T-cell (primary cell): ENCODE measurements at places on chromosomes 5 and 9.

GRCh38 chr9:130786526-130786925 is 48.5 kb upstream of the ABL1 start:
- DNase-seq, result no peak

DNA sequence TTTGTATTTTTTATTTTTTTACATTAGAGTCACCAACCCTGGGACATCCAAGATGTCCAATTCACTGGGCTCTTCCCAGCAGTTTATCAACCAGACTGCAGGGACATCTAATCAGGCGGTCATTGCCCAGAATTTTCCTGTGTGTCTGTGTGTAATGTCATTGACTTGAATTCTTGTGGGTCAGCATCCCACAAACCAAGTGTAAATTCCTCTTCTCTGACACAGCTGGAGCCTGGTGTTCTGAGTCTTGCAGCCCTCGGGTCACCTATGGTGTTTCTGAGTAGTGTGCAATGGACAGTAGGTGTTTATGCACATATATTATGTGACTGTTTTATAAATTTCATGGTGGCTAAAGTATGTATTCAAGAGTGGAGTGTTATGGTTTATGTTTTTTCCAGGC is 815.7 kb downstream of the SEMA5A start:
- DNase-seq, result no peak

DNA sequence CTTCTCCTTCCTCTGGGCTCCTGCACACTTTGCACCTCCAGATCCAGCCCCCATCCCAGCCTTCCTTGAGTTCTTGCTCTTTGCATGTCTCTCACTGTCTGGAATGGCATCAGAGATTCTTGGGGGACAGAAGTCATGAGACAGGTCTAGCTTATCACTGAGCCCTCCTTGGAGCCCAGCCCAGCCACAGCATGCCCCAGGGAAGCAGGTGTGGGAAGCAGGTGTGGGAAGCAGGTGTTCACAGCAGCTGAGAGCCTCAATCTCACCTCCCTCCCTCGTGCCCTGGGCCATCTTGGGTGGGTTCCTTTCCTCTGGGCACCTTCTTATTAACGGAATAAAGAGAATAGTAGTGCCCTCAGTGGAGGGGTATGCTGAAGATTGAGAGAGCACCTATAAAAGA is 27.2 kb downstream of the SLC6A7 start:
- DNase-seq, result no peak

DNA sequence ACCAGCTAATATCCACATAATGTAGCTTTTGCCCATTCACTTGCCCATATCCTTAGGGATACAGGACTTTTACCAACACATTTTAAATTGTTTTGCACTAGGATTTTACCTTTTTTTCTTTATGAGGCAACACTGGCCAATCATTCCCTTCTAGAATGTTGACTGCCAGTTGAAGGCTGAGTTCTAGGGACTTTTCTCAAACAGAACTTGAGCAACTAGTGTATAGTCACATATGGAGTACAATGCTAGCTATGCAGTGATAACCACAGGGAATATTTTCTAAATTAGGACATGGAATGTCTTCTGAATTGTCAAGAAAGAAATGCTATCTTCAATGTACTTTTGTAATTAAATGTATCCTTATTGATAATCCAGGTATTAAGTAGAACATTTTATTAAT is 133.6 kb downstream of the OXCT1 start:
- DNase-seq, result no peak

DNA sequence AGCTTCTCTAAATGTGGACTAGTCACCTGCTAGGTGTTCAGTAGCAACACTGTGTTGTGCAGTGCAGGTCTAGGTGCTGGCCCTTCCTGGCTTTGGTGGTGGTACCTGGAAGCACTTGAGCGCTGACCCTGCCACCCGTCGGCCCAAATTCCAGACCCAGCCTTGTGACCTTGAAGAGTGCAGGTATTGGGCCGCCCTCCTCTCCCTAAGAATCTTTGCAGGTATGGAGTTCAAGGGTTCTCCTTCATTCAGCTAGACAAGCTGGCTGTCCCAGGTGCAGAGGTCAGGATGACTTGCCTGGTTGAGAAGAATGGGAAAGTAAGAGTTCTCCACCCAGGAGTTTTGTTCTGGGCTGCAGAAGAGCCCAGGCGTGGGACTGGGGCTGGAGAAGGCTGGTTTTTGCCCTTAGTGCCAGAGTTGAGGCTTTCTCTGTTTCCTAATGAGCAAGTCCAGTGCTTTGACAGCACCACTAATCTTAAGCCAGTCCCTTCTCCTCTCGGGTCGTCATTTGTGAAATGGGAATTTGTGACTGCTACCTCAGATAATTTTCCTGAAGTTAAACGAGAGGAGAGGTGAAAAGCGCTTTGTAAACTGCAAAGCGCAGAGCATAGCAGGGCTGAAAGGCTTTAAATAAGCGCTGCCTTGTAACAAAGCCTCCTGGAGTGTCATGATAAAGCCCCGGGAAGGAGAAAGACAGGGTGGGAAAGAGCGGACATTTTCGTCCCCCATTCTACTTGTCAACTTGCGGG is 4.0 kb downstream of the FOXE1 start:
- DNase-seq, result no peak

DNA sequence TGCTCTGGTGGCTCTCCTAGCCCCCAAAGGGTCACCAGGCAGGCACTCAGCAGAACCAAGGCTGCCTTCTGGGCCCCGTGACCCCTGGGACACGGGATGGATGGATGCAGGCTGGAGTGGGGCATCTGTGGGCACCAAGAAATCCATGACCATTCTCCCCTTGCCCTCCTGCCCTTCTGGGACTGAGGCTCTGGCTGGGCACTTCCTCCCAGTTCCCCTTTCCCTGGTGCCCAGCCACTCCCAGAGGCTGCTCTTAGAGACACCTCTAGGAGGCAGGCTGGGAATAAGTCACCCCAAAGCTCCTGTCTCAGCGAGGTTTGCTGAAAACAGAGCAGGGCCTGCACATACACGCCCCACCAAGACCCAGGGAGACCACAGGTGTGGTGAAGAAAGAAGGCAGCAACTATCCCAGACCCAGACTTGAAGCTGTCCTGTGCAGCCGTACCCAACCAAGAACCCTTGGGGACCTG is 943 bp downstream of the STING1 start:
- no peak for DNase-seq

DNA sequence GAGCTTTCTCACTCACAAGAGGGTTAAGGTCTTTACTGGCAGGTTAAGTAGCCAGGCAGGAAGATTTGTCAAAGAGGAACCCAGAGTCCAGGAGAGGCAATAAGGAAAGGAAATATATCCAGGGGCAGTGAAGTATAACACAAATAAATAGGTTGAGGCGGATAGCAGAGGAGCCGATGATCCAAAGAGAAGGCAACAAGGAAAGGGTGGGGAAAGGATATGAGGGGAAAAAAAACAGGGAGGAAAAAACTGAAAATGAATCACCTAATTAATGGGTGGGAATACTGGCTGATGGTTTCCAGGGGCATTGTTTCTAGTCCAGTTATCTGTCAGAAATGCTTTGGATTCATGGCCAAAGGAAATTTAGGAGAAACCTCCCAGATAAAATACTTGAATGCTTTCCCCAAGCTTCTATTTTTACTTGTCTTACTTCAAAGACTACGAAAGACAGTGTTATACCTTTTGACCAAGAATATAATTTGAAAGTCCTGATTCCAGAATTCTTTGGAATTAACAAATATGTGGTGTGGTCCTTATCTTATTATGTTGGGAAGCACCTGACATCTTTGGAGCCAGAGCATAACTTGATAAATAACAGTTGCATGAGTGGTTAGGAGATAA is 146.5 kb downstream of the AOPEP start:
- DNase-seq, result no peak

DNA sequence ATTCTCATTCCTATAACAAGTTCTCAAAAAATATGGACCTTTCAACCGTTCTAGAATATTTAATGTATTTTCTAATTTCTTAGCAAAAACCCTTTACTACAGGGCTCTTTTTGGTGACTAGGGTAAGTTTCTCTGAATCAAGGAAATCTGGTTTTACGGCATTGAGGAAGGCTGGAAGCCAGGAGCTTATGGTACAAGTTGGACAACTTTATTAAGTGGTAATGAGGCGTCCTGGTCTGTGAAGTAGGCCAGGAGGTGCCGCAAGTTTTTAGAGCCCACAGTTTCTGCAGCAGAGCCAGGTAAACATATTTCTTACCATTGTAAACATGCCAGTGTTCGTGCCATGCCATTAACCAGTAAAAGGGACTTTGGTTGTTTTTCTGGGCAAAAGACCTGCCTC is 14.6 kb upstream of the C1QTNF3 start:
- no peak for DNase-seq

DNA sequence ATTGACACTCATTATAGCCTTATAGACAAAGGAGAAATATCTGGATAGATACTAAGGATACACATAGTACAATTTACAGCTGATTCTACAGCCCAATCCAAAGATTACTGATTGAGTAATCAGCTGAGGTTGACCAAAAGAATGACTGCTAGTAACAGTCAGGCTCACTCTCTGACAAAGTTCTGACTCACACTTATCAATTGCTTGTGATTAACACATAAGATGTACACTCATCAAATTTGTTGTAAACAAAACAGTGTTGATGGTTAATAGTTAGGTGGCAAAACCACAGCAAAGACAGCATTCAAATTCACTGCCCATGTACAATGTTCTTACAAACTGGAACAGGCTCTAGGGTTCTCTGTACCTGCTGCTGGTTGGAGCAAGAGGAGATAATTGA is 422.7 kb downstream of the TLE1 start:
- no peak for DNase-seq

DNA sequence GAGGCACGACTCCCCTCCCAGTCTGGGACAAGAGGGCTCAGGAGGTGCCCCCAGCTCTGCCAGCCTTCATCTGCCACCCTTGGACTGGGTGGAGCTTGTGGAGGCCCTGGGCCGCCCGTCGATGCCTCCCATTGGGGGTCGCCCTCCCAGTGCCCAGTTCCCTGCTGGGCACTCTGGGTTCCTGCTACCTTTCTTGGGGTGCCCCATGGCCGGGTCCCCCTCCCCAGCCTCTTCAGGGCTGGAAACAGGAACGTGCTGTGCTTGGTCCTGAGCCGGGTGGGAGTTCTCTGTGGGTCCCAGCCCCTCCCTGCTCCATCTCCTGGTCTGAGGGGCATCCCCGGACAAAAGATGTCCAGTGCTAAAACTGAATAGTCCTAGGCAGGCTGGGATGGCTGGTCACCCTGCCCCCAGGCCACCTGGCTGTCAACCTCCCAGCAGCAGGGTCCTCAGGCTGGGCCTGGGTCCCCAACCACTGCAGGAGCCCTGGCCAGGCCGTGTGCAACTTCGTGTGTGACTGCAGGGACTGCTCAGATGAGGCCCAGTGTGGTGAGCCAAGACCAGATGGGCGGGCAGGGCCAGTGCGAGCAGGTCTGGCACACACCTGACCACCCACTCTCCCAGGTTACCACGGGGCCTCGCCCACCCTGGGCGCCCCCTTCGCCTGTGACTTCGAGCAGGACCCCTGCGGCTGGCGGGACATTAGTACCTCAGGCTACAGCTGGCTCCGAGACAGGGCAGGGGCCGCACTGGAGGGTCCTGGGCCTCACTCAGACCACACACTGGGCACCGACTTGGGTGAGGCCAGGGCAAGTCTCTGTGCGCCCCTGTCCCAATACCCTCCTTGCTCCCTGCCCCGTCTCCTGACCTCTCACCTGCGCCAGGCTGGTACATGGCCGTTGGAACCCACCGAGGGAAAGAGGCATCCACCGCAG is 784 bp downstream of the MAMDC4 start:
- no peak for DNase-seq

DNA sequence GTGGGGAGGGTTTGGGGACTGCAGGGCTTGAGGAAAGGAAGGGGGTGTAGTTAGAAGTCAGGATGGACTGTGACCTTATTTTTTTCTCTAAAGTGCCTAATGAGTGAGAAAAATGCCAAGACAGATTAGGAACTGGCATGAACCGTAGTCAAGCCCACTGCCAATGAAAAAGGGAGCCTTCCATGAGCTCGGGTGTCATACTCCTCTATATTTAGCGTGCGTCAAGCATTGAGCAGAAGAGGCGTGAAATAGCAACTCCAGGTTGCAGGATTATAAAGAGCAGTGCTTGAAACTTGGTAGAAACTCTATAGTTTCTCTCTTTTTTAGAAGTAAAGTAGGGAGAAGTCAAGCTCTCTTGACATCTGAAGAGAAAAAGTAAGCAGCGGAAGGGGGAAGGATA is 1.8 kb downstream of the SGCD start:
- no peak for DNase-seq

- DNase-seq, result no peak
Observed at GRCh38 chr9:37635808-37636207, 14.9 kb upstream of the FRMPD1 start.

- DNase-seq, result no peak
Observed at GRCh38 chr5:104659497-104659896, 1096.9 kb upstream of the NUDT12 start.

- no peak for DNase-seq
Observed at GRCh38 chr5:142600092-142600491, 85.8 kb downstream of the FGF1 start.

DNA sequence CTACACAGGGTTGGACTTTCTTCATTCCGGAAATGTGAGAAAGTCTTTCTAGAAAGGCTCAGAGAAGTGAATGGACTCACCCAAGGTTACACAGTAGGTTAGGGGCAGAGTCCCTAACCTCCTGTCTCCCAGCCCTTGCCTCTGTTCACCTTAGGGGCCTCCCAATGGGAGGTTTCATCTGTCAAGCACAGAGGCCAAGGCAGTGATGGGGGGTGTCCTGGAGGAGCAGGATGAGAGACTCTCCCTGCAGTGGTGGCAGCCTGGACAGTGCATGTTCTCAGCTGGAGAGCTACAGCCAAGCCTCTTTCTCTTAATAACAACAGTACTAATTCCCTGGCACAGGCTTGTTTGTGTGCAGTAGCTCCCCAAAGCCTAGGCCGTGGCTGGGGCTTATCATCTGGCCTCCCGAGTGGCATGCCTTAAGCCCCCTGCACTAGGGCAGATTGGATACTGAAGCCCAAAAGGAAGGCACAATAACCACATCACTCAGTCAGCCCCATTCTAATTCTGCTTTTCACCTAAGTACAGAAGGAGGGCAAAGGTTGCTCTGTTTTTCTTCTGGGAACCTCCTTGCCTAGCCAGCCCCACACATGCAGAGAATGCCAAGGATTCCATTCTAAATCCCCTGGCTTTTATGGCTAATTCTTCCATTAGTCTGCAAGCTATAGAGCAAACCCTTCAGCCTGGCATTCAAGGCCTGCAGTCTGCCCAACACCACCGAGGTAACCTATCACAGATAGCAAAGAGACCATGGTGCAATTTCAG is 50.2 kb upstream of the XPA start:
- DNase-seq, result no peak

DNA sequence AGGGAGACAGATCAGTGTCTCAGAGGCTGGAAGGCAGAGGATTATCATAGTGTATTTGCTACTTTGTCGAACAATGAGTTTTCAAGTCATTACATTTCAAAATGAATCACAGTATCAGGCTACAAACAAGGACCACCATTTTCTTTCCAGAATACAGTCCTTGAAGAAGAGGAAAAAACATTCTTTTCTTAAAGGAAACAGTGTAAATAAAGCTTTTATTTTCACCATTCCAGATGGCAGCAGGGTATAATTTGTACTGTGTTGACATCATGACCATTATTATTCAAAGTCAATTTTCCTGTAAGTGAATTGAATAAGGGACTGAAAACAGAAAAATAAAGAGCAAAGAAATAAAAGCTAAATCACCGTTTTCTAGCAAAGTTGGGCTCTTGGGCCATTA is 737.3 kb upstream of the DMAC1 start:
- no peak for DNase-seq
